Cardiac septum (tissue), 1 donor: ENCODE measurements at places on chromosomes 6 and 20.

GRCh38 chr6:74362391-74362790 lies 666.4 kb downstream of the CD109 start:
- DNase-seq, result no peak

DNA sequence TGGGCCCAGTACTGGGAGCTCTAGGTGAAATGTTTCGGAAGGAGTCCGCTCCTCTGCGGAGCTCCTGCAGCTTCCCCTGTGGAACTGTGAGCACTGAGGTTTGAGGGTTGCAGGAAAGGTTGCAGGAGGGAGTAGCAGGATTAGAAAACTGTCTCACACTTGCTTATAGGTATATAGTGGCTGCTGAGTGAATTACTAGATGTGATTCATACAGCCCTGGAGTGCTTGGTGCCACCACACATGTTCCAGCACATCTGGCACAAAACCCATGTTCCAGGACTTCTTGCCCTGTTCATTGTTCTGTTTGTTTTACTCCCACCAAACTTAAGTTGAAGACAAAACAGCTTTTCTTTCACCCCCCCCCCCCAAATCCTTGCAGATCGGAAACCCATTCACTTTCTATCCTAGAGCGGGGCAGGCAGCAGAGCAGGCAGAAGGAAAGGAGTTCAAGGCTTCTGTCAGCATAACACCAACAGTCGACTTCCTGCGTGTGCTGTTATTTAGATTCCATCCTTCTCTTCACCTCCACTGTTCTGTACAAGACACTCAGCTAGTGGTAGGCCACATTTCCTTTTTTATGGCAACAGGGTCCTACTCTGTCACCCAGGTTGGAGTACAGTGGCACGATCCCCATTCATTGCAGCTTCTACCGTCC lies 669 bp upstream of the PEX6 start:
- no peak for DNase-seq

DNA sequence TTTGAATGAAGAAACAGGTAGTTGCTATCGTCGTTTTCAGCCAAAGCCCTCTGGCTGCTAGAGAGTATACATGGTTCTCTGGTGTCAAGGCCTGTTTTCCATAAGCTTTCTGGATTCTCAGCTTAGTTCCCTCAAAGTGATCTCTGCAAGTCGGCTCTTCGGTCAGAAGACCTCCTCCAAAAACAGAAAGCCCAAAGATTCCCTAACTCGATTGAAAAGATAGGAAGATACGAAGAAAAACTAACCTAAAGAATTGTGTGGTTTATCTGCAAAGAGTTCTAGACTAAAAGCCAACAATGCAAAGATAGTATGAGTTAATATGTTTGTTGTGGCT lies 545 bp upstream of the ASCC3 start:
- no peak for DNase-seq

- no peak for DNase-seq
Observed at GRCh38 chr20:34549291-34549928, 9.1 kb upstream of the MAP1LC3A start.

- no peak for DNase-seq
Observed at GRCh38 chr20:52399352-52399751, 207.8 kb upstream of the ZFP64 start.

- no peak for DNase-seq
Observed at GRCh38 chr6:7921046-7921445, 10.5 kb upstream of the TXNDC5 start.

DNA sequence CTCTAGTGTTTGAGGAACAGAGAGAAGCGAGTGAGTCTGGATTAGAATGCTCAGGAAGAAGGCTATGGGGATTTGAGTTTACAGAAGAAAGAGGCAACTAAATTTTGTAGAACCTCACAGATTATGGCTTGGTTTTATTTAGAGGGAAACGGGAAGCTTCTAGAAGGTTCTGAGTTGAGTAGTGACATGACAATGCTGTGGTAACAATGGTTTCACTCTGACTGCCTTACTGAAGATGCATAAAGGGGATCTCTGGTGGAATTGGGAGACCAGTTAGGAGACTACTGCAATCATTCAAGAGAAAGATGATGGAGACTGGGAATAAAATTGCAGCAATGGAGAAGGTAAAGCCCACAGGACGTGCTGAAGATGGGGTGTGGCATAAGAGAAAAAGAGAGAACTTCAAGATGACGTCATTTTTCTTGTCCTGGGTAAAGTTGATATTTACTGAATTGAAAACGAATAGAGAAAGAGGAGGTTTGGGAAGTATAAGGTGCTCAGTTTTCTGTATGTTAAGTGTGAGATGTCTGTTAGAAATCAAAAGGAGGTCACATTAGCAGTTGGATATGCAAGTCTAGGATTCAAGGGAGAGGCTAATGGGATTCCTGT lies 710.1 kb upstream of the NRSN1 start:
- no peak for DNase-seq

- DNase-seq, result no peak
Observed at GRCh38 chr6:79466207-79466834, 70.9 kb downstream of the LCA5 start.

- no peak for DNase-seq
Observed at GRCh38 chr20:41608606-41609005, 9.6 kb downstream of the CHD6 start.

- DNase-seq, result no peak
Observed at GRCh38 chr6:148134592-148134991, 208.0 kb upstream of the SASH1 start.

DNA sequence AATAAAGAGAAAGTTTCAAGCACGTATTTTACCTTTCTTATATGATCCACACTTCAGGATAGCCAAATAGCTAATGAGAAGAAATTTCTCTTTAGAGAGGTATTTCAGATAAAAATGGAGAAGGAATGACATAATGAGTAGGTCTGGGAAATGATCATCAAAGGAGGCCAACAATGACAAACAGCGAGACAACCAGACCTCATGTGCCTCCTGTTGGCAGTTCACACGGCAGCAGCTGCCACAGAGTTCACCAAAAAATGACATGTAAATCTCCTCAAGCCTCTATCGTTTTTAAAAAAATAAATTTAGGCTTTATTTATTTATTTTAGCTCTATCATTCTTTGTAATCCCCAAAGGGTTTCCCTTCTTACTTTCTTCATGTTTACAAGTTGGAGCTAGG lies 47.7 kb downstream of the SLC2A12 start:
- DNase-seq, result no peak

- no peak for DNase-seq
Observed at GRCh38 chr6:91317247-91317835, 730.5 kb upstream of the MAP3K7 start.

GRCh38 chr20:58450254-58450653 lies 61.2 kb downstream of the VAPB start:
- DNase-seq, result no peak

DNA sequence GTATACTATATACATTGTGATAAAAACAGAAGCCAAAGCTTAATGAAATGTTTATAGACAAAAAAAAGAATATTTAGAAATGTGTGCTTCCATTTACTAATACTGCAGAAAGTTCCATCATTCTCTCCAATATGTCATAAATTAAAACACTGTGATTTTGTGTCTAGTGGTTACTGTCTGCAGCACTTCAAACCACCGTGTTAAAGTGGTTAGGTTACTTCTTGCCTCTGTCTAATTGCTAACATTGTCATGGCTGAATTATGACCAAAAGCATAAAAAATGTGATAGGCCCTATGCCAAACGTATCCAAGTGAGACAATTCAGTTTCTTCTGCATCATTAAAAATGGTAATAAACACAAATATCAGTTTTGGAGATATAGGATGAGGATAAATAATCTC lies 52.7 kb upstream of the CST5 start:
- DNase-seq, result no peak

- DNase-seq, result no peak
Observed at GRCh38 chr20:4866429-4866828, 134.9 kb downstream of the SLC23A2 start.

DNA sequence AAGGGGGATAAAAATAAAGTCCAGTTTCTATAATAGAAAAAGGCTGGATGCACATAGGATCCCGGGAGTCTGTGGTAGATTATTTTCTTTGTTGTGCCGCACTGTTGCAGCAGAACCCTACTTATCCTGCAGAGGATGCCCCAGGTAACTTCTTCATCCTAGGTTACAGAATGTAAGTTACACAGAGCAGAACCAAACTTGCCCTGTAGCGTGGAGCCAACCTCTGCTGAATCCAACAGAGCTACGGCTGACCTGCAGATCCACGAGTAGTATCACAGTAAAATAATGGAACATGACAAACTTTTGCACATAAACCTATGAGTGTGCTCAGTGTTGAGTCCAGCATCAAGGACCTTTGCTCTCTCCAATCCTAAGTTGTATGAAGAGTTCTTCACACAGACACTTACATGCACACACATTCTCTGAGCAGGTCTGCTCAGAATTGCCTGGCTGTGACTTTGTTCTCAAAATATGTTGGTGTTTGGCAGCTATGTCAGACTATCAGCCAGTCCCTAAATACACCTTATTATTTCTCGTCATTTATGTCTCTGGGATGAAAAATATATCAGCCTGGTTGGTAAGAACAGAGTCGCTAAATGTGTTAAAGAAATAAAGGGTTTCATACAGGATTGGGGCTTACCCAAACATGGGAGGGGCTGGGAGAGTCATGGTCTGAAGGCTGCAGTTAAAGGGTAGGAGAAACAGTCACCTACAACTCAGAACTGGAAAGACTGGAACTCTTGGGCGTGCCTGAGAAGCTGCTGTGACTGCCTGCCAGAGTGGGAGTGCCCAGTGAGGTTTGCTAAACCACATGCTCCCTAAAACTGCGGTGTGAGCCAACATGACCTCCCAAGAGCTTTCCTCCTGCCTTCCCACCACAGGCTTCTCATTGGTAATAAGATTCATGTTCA lies 165.1 kb upstream of the SLC24A3 start:
- no peak for DNase-seq

GRCh38 chr6:106197441-106197840 lies 111.3 kb downstream of the PRDM1 start:
- DNase-seq, result no peak

- no peak for DNase-seq
Observed at GRCh38 chr6:168683621-168684020, 242.6 kb downstream of the SMOC2 start.

GRCh38 chr6:558959-559358 lies 97.9 kb downstream of the HUS1B start:
- no peak for DNase-seq

GRCh38 chr20:15199698-15200097 lies 862.3 kb upstream of the FLRT3 start:
- no peak for DNase-seq

- DNase-seq, result no peak
Observed at GRCh38 chr20:35560541-35560940, 18.7 kb downstream of the ERGIC3 start.

DNA sequence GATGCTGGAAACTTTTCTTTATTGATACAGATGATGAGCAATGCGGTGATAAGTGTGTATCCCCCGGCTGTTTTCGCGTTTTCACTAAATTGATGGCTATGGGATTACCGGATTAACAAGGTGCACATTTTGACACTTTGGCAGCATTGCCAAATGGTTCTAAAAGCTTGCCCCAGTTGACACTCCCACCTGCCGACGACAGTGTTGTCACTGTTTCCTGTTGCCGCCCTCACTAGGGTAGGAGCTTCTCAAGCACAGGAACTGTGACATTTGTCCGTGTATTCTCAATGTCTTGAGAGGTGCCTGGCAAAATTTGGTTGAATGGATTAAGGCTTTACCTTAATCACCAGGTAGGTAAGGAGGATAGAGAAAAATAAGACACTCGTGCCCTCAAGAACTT lies 9.8 kb upstream of the MAPK13 start:
- no peak for DNase-seq

DNA sequence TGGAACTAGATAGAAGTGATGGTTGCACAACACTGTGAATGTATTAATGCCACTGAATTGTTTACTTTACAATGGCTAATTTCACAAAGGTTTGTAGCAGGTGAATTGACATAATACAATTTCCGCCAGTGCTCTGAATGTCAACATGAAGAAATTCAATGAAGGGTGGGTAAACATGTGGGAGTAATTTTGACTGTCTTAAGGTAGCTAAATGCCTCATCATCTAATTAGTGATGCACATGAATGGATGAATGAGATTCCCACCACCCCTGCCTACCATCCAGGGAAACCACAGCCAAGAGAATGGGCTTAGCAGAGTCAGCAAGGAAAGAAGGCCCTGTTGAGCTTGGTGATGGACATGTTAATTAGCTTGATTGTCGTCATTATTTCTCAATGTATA lies 275.3 kb downstream of the ALDH8A1 start:
- DNase-seq, result no peak

- no peak for DNase-seq
Observed at GRCh38 chr6:130105996-130106704, 87.8 kb downstream of the L3MBTL3 start.

- no peak for DNase-seq
Observed at GRCh38 chr6:168658059-168658458, 217.1 kb downstream of the SMOC2 start.

DNA sequence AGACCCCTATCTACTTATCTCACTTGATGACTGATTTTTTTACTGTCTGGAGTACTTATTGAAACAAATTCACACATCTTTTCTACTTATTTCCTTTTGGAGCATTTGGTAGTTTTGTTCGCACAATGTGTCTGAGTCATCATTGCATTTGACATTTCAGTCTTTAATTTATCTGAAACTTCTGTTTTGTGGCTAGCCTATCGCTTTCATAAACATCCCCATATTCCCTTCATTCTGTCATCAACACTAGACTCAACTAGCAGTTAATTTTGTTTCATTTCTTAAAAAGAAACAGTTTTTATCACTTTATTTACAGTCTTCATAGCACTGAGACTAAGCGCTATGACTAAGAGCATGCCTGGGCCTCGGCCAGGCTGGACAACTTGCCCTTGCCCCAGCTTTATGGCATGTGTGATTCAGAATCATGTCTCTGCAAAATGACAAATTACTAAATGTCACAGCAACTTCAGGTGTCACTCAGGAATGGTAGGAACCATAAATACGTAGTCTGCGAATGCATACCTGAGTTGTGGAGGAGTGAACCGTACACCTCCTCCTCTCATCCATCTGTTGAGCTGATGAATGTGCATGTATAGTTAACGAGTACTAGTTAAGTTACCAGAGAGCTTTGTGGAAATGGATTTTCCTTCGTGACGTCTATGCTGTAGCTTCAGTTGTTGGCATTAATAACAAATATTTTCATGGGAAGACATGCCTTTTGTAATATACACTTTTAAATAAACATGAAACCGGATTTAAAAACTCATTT lies 16.2 kb downstream of the L3MBTL3 start:
- DNase-seq, result no peak

DNA sequence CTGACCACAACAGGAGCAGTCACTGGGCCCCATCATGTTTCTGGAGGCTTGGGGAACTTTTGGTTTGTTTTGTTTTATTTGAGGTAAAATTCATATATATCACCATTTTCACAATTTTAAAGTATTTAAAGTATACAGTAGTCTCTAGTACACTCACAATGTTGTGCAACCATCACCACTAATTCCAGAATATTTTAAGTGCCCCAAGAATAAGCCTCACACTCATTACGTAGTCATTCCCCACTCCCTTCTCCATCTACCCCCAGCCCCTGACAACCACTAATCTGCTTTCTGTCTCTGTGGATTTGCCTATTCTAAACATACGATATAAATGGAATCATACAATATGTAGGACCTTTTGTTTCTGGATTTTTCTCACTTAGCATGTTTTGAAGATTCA lies 29.0 kb downstream of the RTN4IP1 start:
- DNase-seq, result no peak

GRCh38 chr20:2653556-2654383 lies 1.3 kb downstream of the NOP56 start:
- DNase-seq, result no peak
